ENCODE measurements at places on chromosomes 6 and 20.

GRCh38 chr20:63442100-63442493 lies 30.4 kb downstream of the KCNQ2 start:
- peak; percentile 63 for DNase-seq

GRCh38 chr20:16189371-16189770 lies 383.9 kb downstream of the KIF16B start:
- no peak for DNase-seq

DNA sequence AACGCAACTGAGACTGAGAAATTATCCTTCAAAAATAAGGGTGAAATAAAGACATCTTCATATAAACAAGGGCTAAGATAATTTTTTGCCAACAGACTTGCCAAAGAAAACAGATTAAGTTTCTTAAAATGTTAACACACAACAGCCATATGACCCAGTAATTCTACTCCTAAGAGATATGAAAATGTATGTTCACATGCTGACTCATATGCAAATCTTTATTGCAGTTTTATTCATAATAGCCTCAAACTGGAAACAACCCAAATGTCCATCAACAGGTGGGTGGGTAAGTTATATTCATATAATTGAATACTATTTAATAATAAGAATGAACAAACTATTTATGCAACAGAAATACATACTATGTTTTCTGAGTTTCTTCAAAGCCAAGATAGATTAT lies 140.1 kb downstream of the REV3L start:
- DNase-seq, result no peak

GRCh38 chr6:139175389-139175948 lies 40.6 kb downstream of the HECA start:
- DNase-seq, result no peak

GRCh38 chr6:142195862-142196541 lies 48.9 kb downstream of the VTA1 start:
- no peak for DNase-seq

DNA sequence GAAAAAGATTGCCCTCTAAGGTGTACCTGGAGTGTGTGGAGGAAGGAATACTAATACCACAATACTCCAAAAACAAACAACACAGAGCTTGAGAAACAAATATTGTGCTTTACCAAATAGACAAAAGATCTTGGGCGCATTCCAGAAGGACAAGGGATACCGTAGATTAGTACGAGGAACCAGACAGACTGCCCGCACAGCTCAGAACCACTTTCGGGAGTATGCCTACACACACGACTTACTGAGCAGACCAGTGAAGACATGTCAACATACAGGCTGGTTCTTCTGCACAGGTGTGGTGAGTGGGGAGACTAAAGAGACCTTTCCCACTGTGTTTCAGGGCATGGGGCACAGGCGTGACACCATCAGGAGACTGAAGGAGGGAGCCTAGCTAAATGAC lies 15.8 kb upstream of the FOXQ1 start:
- DNase-seq, result no peak

GRCh38 chr6:36050305-36050704 lies 22.7 kb downstream of the MAPK14 start:
- DNase-seq, result no peak

DNA sequence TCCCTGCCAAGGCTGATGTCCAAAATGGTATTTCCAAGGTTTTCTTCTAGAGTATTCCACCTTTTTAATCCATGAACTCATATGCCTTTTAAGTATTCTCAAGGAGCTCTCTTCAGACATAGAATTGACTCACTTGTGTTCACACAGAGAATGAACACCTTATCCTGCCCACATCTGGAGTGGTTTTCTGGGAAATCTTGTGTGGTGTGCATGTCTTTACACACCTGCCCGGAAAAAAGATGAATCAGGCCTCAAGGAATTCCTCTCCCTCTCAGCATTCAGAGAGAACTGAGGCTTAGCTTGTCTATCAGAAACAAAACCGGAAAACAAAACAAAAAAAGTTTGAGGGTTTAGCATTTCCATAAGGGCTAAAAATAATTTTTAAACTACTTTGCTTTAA lies 148.8 kb downstream of the TFAP2A start:
- DNase-seq, result no peak

- DNase-seq, result no peak
Observed at GRCh38 chr6:65631711-65632110, 75.3 kb downstream of the EYS start.

GRCh38 chr6:11769244-11769643 lies 9.4 kb downstream of the ADTRP start:
- DNase-seq, result no peak

- no peak for DNase-seq
Observed at GRCh38 chr6:93418408-93419303, 703 bp downstream of the EPHA7 start.
